ENCODE measurements at places on chromosomes 12 and 14.

DNA sequence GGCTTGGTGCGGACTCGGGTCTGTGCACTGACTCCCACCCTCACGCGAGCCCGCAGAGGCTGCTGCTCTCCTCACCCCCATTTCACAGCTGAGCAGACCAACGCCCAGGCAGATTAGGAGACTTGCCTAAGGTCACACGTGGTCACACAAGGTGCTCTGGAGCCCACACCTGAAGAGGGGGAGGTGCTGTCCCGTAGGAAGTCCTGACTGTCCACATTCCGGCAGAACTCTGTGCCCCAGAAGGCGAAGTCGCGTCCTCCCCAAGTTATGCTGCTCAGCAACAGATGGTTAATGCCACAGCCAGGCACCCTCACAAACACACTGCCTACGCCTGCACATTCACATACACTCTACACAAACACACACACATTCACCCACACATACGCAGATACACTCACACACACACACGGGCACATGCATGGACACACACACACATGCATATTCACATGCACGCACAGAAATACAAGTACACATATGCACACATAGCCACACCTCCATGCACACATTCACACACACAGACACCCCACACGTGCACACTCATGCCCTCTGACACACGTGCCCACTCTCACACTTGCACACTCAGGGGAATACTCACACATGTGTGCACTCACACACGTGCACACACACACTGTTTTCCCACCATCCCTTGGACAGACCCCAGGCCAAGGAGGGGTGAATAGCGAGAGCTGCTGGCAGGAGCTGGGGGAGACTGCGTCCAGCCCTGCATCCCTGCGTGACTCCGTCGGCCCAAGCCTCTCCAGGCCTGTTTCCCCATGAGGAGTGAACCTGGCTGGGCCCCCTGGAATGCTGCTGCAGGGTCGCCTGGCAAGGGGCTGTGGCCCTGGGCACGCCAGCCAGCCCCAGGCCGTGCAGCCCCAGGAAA lies 4.1 kb downstream of the C14orf180 start:
- H3K4me1 ChIP-seq = no peaks in the 10 kb centered on the region
- no peaks in the 10 kb centered on the region for H3K36me3 ChIP-seq
- peaks cover 30% of the 10 kb centered on the region for H3K27me3 ChIP-seq
- H3K27ac ChIP-seq = no peak overlapping the region

DNA sequence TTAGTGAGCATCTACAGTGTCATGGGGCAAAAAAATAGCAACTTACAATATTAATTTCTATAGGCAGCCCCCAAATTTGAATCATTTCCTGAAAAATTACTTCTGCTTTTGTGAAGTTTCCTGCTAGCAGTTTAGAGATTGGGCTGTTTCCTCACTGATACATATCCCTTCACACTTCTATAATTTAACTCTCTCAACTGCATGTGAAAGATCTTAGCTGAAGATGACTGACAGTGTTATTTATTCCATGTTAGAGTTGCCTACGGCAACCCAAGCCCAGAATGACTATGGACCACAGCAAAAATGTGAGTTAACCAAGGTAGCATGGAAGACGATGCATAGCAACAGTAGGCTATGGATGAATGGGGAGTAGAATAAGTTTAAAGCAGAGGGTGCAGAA lies at the start of gene KLRG1:
Gene KLRG1, plus strand, starts transcription at position 134 of the 400 bp plus-strand sequence. Its CDS starts 90 bp downstream, at position 224.
- H3K4me1 ChIP-seq = no peaks in the 10 kb centered on the region
- no peak within 1 kb of the TSS for H3K27ac ChIP-seq
- no peaks in the 10 kb centered on the region for H3K36me3 ChIP-seq
- no peak for DNase-seq

- peaks cover 4% of the 10 kb centered on the region for H3K4me1 ChIP-seq
- DNase-seq = no peak
- no peaks in the 10 kb centered on the region for H3K27me3 ChIP-seq
- H3K27ac ChIP-seq = no peak overlapping the region
- no peaks in the 10 kb centered on the region for H3K36me3 ChIP-seq
Observed at GRCh38 chr14:74927225-74927624, 4.2 kb upstream of the RPS6KL1 start.

GRCh38 chr12:108730365-108731104 lies 783 bp downstream of the CORO1C start:
- H3K36me3 ChIP-seq = no peaks in the 10 kb centered on the region
- H3K27me3 ChIP-seq = no peaks in the 10 kb centered on the region
- DNase-seq = peak; percentile 75
- H3K4me1 ChIP-seq = no peaks in the 10 kb centered on the region

DNA sequence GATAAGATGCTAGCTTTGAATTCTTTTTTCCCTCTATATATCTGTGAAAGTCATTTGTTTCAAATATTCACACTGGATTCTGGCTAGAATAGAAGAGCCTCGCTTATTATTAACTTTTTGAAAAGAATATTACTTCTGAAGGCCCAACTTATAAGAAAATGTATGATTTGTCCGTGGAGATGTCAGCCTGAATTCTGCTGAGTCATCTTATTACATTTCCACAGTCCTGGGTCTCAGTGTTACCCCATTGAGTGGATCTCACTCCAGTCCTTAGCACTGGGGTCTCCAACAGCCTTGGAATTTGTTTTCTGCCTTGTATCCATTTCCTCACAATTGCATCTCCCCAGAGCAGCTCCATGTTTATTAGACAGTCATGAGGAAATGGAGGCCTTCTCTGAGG lies 907.9 kb downstream of the VRK1 start:
- H3K27me3 ChIP-seq = no peaks in the 10 kb centered on the region
- no peaks in the 10 kb centered on the region for H3K4me1 ChIP-seq
- no peak overlapping the region for H3K27ac ChIP-seq
- no peaks in the 10 kb centered on the region for H3K36me3 ChIP-seq

GRCh38 chr14:100526632-100527031 lies 60.6 kb downstream of the BEGAIN start:
- H3K4me3 ChIP-seq = no peak overlapping the region
- no peaks in the 10 kb centered on the region for H3K4me1 ChIP-seq
- DNase-seq = no peak
- peaks cover 28% of the 10 kb centered on the region for H3K36me3 ChIP-seq
- H3K27ac ChIP-seq = no peak overlapping the region

GRCh38 chr12:4506870-4507269 lies 31.8 kb upstream of the RAD51AP1 start:
- H3K27me3 ChIP-seq = no peaks in the 10 kb centered on the region
- no peak overlapping the region for H3K4me3 ChIP-seq
- DNase-seq = no peak
- no peaks in the 10 kb centered on the region for H3K4me1 ChIP-seq
- peaks cover 32% of the 10 kb centered on the region for H3K36me3 ChIP-seq
- H3K27ac ChIP-seq = no peak overlapping the region

DNA sequence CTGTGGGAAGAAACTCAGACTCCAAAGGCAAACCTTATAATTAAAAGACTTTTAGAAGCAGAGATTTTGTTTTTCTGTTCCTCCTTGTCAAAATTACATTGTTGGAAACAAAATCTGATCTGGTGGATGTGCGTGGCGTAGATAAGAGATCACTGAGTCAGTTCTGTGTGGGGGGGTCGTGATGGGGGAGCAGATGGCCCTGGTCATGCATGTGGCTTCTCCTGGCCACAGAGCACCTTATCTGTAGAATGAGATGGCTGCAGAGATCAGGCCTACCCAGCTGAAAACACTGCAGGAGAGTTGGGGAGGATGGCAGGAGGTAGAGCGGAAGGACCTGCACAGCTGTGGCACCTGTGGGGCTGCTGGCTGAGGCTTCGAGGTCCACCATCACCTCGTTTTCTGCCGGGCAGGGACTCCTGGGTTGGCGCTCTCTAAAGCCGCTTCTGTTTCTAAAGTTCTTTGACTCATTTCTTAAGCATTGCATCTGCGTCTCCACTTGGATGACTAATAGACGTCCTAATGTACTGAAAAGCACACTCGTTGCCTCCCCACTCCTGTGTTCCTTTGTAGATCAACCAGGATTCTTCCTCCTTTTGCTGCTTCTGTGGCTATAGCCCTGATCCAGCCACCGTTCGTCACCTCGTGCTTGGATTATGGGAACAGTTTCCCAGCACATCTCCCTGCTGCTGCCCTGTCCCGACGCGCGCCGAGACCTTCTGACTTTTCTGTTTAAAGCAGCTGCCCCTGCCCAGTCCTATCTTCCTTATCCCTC lies 93.4 kb downstream of the TSPAN9 start:
- no peaks in the 10 kb centered on the region for H3K27me3 ChIP-seq
- no peaks in the 10 kb centered on the region for H3K4me1 ChIP-seq
- H3K4me3 ChIP-seq = no peak overlapping the region
- H3K27ac ChIP-seq = no peak overlapping the region

DNA sequence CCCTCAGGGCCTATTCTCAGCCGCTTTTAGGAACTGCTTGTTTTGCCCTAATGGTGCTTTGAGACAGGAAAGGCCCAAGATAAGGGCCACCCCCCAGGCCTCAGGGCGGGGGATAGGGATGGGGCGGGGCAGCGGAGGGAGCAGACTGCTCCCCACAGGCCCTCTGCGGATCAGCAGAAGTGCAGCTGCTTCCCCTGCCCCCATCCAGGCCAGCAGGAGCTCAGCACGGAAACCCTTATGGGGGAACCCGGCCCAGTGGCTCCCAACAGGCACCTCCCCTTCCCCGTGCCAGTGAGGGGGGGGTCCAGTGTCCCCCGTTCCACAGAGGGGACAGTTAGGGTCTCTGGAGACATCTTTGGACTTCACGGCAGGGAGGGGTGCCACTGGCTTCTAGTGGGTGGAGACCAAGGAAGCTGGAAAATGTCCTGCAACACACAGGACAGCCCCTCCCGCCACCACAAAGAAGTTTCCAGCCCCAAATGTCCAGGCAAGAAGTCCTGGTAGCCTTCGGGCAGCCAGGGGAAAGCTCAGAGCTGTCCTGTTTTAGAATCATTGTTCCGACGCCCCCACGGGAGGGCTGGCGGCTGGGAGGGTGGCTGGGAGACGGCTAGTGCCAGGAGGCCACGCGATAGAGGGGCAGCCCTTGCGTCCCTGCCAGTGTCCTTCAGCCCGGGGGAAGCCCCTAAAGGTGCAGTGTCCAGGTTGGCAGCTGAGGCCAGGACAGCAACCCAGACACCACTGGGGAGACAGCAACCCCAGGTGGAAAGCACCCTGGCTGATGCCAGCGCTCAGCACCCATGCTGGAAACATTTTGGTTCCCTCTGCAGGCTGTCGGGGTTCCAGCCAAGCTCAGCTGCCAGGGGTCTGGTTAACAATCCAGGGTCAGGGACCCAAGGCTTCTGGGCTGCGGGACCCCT lies 10.4 kb upstream of the GPR132 start:
- H3K27ac ChIP-seq = no peak overlapping the region
- H3K27me3 ChIP-seq = no peaks in the 10 kb centered on the region
- H3K4me3 ChIP-seq = no peak overlapping the region
- no peaks in the 10 kb centered on the region for H3K36me3 ChIP-seq
- DNase-seq = no peak
- H3K4me1 ChIP-seq = no peaks in the 10 kb centered on the region

- no peak overlapping the region for H3K4me3 ChIP-seq
- H3K36me3 ChIP-seq = no peaks in the 10 kb centered on the region
- no peak for DNase-seq
- peaks cover 13% of the 10 kb centered on the region for H3K4me1 ChIP-seq
- peaks cover 17% of the 10 kb centered on the region for H3K27me3 ChIP-seq
Observed at GRCh38 chr14:70708717-70709570, 67.2 kb downstream of the TTC9 start.

DNA sequence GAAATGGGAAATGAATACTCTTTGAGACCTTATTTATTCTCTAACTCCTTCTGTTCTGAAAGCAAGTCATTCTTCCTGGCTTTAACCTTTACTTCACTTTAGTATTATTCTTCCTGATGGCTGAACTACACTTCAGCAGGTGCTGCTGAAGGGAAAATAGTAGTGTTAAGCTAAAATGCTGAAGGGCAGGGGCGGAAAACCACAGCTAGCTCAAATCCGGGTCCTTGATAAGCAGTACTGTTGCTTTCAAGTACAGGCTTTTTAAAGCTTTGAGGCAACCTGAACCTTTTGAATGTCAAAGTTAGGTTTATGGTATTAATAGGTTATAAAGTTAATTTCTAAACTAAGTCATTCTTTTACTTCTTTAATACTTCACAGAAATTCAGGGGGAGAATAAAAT lies 10.7 kb downstream of the CCDC196 start:
- H3K36me3 ChIP-seq = no peaks in the 10 kb centered on the region
- H3K4me1 ChIP-seq = no peaks in the 10 kb centered on the region
- H3K27ac ChIP-seq = no peak overlapping the region
- no peak overlapping the region for H3K4me3 ChIP-seq
- DNase-seq = no peak

DNA sequence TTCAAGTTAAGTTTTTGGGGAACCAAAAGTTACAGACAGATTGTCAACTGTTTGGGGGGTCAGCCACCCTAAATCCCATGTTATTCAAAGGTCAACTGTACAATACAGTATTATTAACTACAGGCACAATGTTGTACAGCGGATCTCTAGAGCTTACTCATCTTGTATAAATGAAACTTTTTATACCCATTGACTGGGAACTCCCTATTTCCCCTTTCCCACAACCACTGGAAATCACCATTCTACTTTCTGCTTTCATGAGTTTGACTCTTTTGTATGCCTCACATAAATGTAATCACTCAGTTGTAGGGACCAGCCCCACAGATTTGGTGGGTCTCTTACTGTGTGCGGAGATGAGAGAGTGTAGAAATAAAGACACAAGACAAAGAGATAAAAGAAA lies 57.8 kb downstream of the SLCO1B3 start:
- H3K4me3 ChIP-seq = no peak overlapping the region
- H3K4me1 ChIP-seq = no peaks in the 10 kb centered on the region
- H3K27me3 ChIP-seq = no peaks in the 10 kb centered on the region
- no peak overlapping the region for H3K27ac ChIP-seq
- no peak for DNase-seq

GRCh38 chr14:89750281-89750755 lies 204.2 kb downstream of the EFCAB11 start:
- no peak overlapping the region for H3K4me3 ChIP-seq
- DNase-seq = no peak
- no peak overlapping the region for H3K27ac ChIP-seq
- H3K4me1 ChIP-seq = no peaks in the 10 kb centered on the region
- H3K27me3 ChIP-seq = no peaks in the 10 kb centered on the region

DNA sequence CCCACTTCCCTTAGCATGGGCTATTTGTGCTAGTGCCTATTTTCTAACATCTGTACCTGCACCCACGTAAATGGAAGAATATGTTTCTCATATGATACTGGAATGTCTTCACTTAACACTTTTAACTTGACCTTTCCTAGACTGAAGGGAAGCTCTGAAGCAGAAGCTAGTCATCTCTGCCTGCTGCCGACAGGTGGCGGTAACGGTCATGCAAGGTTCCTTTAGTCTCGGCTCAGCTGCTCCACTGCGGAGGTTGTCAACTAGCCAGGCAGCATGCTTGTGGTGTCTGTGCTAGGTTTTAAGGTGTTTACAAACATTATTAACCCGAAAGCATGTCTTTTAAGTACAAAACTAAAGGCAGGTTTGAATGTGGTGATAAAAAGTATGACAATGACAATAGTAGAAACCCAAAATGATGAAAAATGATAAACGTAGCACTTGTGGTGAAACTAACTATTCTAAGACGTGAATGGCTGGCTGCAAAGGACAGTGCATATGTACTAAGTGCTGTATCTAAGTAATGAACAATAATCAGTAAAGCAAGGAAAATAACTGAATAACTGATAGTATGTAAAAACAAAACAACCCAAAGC lies 117.2 kb downstream of the GRIN2B start:
- H3K4me1 ChIP-seq = no peaks in the 10 kb centered on the region
- no peaks in the 10 kb centered on the region for H3K36me3 ChIP-seq
- DNase-seq = peak; percentile 72

Measured in tibial artery (tissue), 4 donors.